Transverse colon (tissue), 4 donors: ENCODE measurements at places on chromosomes 4 and X. TPM values are rescaled to one million over a fixed set of nuclear protein-coding genes. Genes with fewer than 3 reads are reported as not detected.

- H3K36me3 ChIP-seq: no peaks in the 10 kb centered on the region
- no peak overlapping the region for H3K27ac ChIP-seq
- no peaks in the 10 kb centered on the region for H3K4me1 ChIP-seq
These were observed 38.4 kb downstream of the PHKA2 start for GRCh38 chrX:18945483-18945882.

- no peaks in the 10 kb centered on the region for H3K4me1 ChIP-seq
- H3K27ac ChIP-seq: no peak overlapping the region
- H3K36me3 ChIP-seq: no peaks in the 10 kb centered on the region
- DNase-seq: no peak
These were observed 71.0 kb downstream of the STARD8 start for GRCh38 chrX:68718443-68718820.

DNA sequence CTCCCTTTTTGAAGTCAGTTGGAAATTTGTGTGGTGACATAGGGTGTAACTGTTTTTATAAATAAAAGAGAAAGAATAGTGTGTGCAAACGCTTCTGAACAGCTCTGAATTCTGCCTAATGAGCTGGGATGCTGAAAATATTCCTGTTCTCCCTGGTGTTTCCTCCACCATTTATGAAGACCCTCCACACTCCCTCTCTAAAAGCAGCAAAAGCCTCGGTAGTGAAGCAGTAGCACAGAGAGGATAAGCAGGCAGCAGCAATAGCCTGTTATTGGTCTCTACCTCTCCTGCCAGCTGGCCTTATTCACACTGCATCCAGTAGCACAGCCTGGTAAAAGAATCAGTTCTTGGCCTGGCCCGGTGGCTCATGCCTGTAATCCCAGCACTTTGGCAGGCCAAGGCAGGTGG, 406.1 kb downstream of the IQCM start:
- no peaks in the 10 kb centered on the region for H3K4me1 ChIP-seq
- H3K36me3 ChIP-seq: no peaks in the 10 kb centered on the region
- H3K4me3 ChIP-seq: no peak overlapping the region
- DNase-seq: no peak
- no peak overlapping the region for H3K27ac ChIP-seq

- no peaks in the 10 kb centered on the region for H3K4me1 ChIP-seq
- DNase-seq: no peak
- no peak overlapping the region for H3K27ac ChIP-seq
- no peaks in the 10 kb centered on the region for H3K36me3 ChIP-seq
- no peaks in the 10 kb centered on the region for H3K27me3 ChIP-seq
These were observed 4.6 kb upstream of the RS1 start for GRCh38 chrX:18676470-18676869.

DNA sequence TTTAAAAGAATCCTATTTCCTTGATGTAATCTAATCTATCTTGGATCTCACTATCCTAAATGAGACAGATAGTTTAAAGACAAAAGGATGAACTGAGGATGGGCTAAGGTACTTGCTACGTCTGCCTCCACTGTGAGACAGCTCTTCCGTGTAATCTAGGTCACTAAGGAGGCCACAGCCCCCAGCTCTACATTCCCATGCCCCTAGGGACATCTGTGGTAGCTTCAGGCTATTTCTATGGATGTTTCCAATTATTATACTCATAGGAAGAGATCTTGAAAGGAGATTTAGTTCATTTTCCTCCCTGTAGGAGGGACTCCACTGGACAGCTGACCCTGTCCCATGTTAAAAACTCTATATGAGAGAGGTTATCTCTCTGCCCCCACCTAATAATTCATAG, 140.8 kb upstream of the TRPC5 start:
- no peak for DNase-seq
- no peak overlapping the region for H3K4me3 ChIP-seq
- no peak overlapping the region for H3K27ac ChIP-seq
- H3K4me1 ChIP-seq: no peaks in the 10 kb centered on the region
- H3K36me3 ChIP-seq: no peaks in the 10 kb centered on the region
- H3K27me3 ChIP-seq: no peaks in the 10 kb centered on the region

- no peak overlapping the region for H3K4me3 ChIP-seq
- H3K36me3 ChIP-seq: no peaks in the 10 kb centered on the region
- no peak for DNase-seq
- no peaks in the 10 kb centered on the region for H3K4me1 ChIP-seq
These were observed 132.3 kb downstream of the SOWAHB start for GRCh38 chr4:76765473-76766183.

- no peaks in the 10 kb centered on the region for H3K27me3 ChIP-seq
- H3K4me1 ChIP-seq: peaks cover 24% of the 10 kb centered on the region
- peak overlapping the region; percentile 84 for H3K27ac ChIP-seq
- no peak overlapping the region for H3K4me3 ChIP-seq
These were observed 95.6 kb downstream of the AFAP1 start for GRCh38 chr4:7843831-7844593.

The SPATA4 gene
- total RNA-seq: not detected

DNA sequence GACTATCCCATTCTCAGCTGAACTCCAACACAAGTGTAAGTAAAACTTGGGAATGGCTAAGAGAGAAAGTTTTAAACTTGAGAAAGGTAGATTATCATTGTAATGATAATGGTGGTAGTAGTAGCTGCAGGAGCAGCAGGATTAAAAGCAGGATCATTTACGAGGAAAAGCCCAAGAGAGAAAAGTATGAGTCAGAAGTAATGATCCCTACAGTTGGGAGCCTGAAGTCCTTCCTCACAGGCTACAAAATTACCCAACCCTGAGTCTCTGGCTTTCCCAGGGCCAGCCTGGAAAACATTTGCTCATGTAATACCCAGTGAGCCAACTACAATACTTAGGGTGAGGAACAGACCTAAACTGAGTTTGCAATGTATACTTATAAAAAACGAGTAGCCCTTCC, 4.4 kb upstream of the PRDM8 start:
- no peak for DNase-seq
- H3K27me3 ChIP-seq: peaks cover 87% of the 10 kb centered on the region
- peaks cover 1% of the 10 kb centered on the region for H3K4me1 ChIP-seq
- H3K27ac ChIP-seq: no peak overlapping the region
- no peaks in the 10 kb centered on the region for H3K36me3 ChIP-seq

GRCh38 chrX:13468096-13468495, 101.3 kb upstream of the EGFL6 start:
- no peaks in the 10 kb centered on the region for H3K36me3 ChIP-seq
- no peak for DNase-seq
- no peak overlapping the region for H3K4me3 ChIP-seq
- H3K4me1 ChIP-seq: no peaks in the 10 kb centered on the region
- H3K27me3 ChIP-seq: no peaks in the 10 kb centered on the region

The GAB3 gene
- total RNA-seq: 4.4 TPM

- H3K36me3 ChIP-seq: no peaks in the 10 kb centered on the region
- no peak for DNase-seq
- no peak overlapping the region for H3K4me3 ChIP-seq
- H3K27ac ChIP-seq: no peak overlapping the region
These were observed 13.4 kb upstream of the ADH4 start for GRCh38 chr4:99157478-99157935.

DNA sequence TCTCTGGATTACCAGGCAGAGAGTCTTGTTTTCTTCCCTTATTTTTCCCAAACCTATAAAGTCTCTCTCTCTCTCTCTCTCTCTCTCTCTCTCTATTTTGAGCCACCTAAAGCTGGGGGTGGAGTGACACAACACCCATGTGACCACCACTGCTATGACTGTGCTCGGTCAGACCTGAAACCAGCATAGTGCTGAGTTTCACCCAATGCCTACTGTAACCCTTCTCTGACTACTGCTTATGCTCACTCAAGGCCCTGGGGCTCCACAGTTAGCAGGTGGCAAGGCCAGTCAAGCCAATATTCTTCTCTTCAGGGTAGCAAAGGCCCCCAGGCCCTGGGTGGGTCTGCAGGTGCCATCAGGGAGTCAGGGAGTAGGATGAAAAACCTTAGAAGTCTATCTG, 114.7 kb upstream of the ARMCX2 start:
- no peak overlapping the region for H3K4me3 ChIP-seq
- H3K4me1 ChIP-seq: no peaks in the 10 kb centered on the region
- no peak for DNase-seq

GRCh38 chr4:120498678-120499077, 423.8 kb downstream of the PRDM5 start:
- no peaks in the 10 kb centered on the region for H3K36me3 ChIP-seq
- no peak overlapping the region for H3K27ac ChIP-seq
- H3K4me3 ChIP-seq: no peak overlapping the region

The FGFR3 gene
- total RNA-seq: 78.4 TPM

The CDS1 gene
- 21.6 TPM for total RNA-seq

GRCh38 chr4:86221002-86221401, 138.9 kb downstream of the MAPK10 start:
- no peaks in the 10 kb centered on the region for H3K36me3 ChIP-seq
- no peaks in the 10 kb centered on the region for H3K4me1 ChIP-seq
- no peaks in the 10 kb centered on the region for H3K27me3 ChIP-seq

GRCh38 chr4:47719576-47719975, 118.3 kb downstream of the CORIN start:
- H3K4me1 ChIP-seq: no peaks in the 10 kb centered on the region
- no peak for DNase-seq
- H3K27me3 ChIP-seq: peaks cover 7% of the 10 kb centered on the region
- H3K36me3 ChIP-seq: no peaks in the 10 kb centered on the region
- H3K4me3 ChIP-seq: no peak overlapping the region

The TMEM271 gene
- not detected for total RNA-seq

DNA sequence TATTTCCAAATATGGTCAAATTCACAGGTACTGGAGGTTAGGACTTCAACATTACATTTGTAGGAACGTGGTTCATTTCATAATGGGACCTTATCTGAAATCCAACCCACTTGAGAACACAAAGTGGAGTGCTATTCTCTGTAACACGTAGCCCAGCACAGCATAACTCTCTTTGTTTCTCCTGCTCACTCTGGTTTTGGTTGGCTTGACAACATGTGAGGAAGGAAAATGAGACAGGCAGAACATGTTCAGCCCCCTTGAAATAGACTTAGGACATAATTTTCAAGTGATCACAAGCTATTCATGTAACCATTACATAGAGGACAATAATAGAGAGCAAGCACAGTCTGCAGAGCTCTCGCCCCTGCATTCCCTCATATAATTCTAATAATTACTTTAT, 115.1 kb upstream of the SMIM10 start:
- H3K4me3 ChIP-seq: no peak overlapping the region
- H3K27me3 ChIP-seq: no peaks in the 10 kb centered on the region
- no peak overlapping the region for H3K27ac ChIP-seq
- no peaks in the 10 kb centered on the region for H3K36me3 ChIP-seq

- H3K27me3 ChIP-seq: peaks cover 6% of the 10 kb centered on the region
- DNase-seq: no peak
- H3K27ac ChIP-seq: no peak overlapping the region
- no peaks in the 10 kb centered on the region for H3K4me1 ChIP-seq
These were observed 240.1 kb downstream of the STIM2 start for GRCh38 chr4:27100713-27101112.

DNA sequence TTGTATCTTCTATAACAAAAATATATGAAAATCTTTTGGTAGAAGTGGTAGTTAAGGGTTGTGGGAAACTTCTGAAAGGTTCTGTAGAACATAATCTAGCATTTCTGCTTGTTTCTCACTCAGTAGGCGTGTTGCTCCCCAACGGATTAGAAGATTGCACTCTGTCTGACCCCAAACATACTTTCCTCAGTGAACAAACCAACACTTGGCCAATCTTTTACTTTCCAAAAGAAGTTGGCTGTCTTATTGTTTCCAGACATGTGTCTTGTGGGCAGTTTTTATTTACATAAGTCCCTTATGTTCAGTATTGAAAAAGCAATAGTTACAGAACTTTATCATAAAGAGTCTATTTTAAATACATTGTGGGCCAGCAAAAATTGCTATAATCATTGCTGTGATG, 312.8 kb upstream of the EPHA5 start:
- no peak for DNase-seq
- H3K4me3 ChIP-seq: no peak overlapping the region
- H3K4me1 ChIP-seq: no peaks in the 10 kb centered on the region
- no peak overlapping the region for H3K27ac ChIP-seq
- H3K36me3 ChIP-seq: no peaks in the 10 kb centered on the region
- no peaks in the 10 kb centered on the region for H3K27me3 ChIP-seq

The SORCS2 gene
- 1.8 TPM for total RNA-seq

The MAGEB3 gene
- not detected for total RNA-seq

The CDX4 gene
- not detected for total RNA-seq
